ENCODE measurements at places on chromosomes 13 and 19.

GRCh38 chr13:76329004-76329403 lies 557.2 kb downstream of the KCTD12 start:
- no peak for DNase-seq

DNA sequence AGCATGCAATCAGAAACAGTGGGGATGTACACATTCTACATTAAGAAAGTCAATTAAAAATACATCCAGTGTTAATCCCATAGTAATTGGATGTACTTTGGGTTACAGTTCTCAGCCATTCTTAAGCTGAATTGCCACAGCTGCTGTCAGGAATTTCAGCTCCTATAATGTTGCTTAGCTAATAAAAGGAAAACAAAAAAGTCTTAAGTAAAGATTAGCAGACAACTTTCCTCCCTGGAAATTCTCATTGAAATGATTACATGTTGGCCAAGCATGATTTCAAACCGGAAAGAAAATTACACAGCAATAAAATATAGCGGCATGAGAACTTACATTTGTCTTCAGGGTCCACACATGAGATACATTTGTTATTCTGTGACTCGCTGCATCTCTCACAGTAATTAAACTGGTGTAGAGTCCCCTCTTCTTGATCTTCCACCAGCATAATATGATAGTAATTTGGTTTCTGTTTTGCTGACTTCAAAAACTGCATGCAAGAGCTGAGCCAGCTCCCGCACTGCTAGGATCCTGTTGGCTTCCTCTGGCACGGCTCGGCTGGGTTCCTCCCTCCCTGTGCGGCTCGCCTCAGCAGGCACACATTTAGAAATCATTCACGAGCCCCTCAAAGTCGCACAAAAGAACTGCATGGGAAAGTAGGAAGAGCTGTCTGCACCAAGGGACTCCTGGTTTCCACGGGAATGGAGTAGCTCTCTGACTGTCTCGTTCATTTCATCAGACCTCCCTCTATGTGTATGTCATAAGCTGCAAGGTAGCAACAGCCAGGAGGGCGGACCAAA lies at the start of gene HTR2A:
HTR2A (minus strand) TSS at position 713 of the 797 bp plus-strand sequence. CDS start 1,147 bp downstream, outside the sequence.
- no peak for DNase-seq

GRCh38 chr19:1475751-1476437 lies 3.1 kb downstream of the C19orf25 start:
- DNase-seq, result no peak

DNA sequence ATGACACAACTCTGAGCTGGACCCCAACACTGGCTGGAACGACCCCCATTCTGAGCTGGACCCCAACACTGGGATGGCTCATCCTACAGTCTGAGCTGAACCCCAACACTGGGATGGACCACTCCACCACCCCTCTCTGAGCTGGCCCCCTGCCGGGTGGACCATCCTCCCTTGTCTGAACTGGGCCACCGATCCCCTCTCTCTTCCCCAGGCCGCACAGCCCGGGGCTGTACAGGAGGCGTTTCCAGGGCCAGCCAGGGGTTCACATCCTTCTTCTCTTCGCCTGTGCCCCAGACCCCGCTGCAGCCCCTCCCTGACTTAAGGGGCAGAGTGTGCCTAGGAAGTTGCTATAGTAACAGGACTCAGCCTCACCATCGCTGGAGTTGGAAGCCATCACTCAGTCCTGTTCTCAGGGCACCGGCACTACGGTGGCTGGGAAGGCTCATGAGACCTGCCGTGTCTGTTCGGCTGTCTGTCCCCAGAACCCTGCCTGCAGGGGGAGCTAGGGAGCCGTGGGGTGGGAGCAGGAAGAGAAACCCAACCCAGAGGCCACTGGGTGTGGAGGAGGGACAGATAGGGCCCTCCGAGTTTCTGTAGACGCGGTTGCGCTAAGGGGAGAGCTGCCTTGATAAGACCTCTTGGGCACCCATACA lies 3.7 kb downstream of the PRKACA start:
- DNase-seq, result no peak

DNA sequence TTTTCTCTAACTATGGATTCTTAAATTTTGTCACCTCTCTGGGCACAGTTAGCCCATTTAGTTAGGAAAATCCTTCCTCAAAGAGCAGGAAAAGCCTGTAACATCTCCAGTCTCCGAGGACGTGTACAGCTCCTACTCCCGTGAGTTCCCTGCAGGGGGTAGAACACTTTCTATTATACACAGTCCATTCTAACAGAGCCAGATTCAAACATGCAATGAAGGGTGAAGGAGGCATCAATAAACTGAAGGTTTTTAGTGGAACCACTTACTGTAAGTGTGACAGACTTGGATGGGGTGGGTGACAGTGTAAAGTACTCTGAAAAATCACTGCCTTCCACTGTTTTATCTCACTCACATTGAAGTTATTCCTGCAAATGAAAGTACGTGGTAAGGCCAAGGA lies 204.7 kb upstream of the DACH1 start:
- no peak for DNase-seq

GRCh38 chr13:33611121-33611805 lies 206.7 kb upstream of the RFC3 start:
- no peak for DNase-seq

DNA sequence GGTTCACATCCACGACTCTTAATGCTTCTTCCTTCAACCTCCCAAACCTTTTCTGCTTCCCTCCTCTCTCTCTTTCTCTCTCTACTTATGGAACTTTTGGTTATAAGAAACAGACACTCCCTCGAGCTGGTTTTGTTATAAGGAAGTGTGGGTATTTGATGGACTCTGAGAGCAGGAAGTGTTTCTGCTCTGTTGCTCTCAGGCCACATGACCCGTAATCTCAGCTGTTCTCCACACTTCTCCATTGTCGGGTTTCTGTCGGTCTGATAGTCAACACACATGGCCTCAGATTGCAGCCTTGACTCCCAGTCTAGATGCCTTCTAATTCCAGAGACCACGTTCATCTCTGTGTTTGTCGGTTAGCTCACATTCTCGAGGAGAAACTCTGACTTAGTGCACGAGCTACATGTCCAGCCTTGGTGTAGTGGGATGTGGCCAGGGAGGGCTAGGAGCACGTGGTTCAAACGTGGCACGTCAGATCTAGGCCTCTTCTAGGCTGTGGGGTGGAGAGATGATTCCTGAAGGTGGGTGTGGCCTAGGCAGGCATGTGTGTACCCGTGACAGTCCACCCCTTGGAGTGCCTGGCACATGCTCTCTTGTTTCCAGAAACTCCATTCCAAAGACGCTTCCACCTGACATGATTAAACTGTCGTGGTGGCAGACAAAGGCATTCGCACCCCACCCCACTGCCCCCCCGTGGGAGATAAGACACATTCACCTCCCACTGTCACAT lies 26.3 kb downstream of the CNFN start:
- no peak for DNase-seq

GRCh38 chr19:55673889-55674288 lies 1.1 kb upstream of the EPN1 start:
- DNase-seq, result no peak

GRCh38 chr13:34748073-34748472 lies 194.0 kb upstream of the NBEA start:
- no peak for DNase-seq

DNA sequence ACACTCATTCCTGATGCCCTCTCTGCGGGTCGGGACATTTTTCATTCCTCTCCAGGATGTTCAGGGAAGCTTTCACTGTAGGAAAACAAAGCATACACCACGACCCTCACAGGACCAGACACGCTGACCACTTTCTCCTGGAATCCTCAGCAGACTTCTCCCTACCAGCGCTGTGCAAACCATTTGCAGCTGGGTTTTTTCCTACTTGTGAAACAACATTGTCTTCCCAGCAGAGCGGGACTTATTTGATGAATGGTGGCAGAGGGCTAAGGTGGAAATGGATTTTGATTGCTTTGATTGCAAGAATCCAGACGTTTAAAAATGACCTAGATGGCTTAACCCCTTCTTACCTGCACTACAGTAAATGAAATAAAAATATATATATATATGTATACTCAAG lies 265.9 kb downstream of the TBC1D4 start:
- no peak for DNase-seq

DNA sequence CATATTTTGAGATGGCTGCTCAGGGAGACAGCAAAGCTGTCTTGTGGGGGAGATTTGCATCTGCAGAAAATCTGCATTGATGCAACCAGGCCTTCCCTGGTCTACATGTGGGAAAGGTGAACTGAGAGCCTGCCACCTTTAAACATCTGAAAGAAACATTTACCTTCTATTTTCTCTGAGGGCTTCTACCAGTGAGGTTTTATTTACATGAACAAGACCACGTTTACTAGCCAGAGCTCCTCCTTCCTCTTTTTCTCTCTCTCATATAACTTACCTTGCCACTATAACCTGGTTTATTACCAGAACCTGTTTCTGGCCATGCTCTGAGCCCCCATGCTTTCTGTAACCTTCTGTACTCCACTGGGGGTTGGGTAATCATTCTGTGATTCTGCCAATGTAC lies 14.4 kb upstream of the RUBCNL start:
- DNase-seq, result no peak

DNA sequence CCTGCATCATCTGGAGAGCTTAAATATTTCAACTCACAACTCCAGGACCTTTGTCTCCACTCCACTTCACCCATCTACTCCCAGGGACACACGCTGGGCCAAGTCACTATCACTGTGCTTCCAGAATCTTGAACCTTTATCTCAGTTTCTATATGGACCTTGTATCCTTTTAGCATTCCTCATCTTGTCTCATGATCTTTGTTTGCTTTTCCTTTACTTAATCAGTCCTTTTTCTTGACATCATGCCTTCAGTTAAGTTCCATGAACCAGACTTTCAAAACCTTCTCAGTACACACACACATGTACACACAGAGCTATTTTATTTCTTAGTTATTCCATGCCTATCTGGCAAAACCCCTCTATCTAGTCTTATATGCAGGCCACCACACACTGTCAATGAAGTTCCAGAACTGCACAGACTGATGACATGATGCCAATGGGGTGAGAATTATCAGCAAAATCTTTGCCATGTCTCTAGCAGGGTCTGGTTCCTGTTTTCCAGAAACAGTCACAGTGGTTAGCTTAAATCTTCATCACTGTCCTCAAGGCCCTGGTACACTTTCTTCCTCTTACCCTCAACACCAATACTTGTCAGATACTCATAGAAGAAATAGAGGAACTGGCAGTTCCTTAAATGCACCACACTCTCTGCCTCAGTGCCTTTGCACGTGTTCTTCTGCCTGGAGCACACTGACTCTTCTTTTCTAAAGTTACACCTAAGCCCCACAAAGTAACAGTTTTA lies 77.6 kb upstream of the STARD13 start:
- DNase-seq, result no peak

- no peak for DNase-seq
Observed at GRCh38 chr13:31898378-31899071, 133.0 kb upstream of the FRY start.

- no peak for DNase-seq
Observed at GRCh38 chr19:3506384-3507340, 551 bp downstream of the FZR1 start.

- DNase-seq, result peak; percentile 34
Observed at GRCh38 chr19:7904074-7905020, 670 bp downstream of the MAP2K7 start.

- DNase-seq, result no peak
Observed at GRCh38 chr13:112154301-112155060, 87.5 kb downstream of the SOX1 start.

DNA sequence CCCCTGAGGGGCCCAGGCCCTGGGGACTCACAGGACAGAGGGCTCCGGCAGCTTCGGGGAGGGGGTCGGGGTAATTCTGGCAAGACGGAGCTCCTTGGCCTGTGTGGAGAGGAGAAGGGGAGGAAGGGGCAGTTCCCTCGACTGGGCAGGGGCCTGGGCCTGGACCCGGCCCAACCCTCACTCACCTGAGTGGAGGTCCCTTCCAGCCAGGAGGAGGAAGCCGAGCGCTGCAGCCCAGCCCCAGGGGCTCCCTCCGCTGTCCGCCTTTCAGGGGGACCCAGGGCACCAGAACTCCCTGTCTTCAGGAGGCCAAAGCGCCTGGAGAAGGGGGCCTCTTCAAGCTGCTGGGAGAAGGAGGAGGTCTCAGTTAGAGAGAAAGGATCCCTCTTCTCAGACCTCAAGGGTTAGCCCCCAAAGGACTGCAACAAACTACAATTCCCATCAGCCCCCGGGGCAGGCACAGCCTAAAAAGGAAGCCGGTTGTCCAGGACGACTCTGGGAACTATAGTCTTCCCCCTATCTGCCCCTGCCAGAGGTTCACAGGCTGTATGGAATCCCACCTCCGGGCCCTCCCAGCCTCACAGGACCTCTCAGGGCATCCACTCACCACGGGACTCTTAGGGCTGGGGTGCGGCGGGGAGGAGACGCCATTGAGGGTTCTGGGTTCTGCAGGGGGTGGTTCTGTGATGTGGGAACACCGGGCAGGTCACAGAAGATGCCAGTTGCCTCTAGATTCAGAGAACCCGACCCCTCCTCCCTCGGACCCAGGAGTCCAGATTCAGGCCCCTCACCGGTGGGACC lies 19.8 kb downstream of the EPS8L1 start:
- DNase-seq, result no peak

- no peak for DNase-seq
Observed at GRCh38 chr19:8449830-8450229, 5.1 kb downstream of the HNRNPM start.

DNA sequence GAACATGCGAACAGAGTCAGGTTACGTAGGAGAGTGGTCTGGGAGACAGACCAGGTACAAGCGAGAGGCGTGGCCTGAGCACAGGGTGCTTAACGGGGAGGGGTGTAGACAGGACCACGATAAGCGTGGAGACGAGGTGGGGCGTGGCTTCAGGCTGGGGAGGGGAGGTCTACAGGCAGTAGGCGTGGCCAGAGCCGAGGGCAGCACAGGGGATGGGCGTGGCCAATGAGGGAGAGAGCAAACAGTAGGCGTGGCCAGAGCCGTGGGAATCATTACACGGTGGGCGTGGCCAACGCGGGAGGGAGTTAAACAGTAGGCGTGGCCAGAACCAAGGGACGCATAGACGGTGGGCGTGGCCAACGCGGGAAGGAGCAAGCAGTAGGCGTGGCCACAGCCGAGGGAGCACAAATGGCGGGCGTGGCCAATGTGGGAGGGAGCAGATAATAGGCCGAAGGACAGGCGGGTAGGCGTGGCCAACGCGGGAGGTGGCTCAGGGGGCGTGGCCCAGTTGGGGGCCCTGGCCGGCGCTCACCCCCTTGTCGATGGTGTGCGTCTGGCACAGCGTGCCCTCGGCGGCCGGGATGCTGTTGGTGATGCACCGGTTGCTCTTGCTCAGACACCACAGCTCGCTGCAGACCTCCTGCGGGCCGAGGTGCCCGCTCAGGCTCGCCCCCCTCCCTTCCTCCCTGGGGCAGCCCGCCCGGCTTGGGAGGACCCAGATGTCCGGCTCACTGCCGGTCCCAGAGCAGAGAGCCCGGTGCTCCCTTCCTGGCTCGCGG lies 15.2 kb upstream of the MYO1F start:
- DNase-seq, result peak; percentile 84

- no peak for DNase-seq
Observed at GRCh38 chr19:48118131-48118517, 7.5 kb upstream of the PLA2G4C start.

Measured in stimulated activated CD8-positive, alpha-beta memory T cell treated with anti-CD3 and anti-CD28 coated beads, Interleukin-7, amount 100 ng/mL, for 1 hour (primary cell).